ENCODE measurements at places on chromosomes 12 and 14.
A peak's percentile ranks its signal among the peaks of the same experiment; 100 is the strongest.

- no peak for DNase-seq
These were observed 17.5 kb upstream of the ATF1 start for GRCh38 chr12:50746431-50746830.

- no peak for DNase-seq
These were observed 841 bp downstream of the GLI1 start for GRCh38 chr12:57460468-57460784.

DNA sequence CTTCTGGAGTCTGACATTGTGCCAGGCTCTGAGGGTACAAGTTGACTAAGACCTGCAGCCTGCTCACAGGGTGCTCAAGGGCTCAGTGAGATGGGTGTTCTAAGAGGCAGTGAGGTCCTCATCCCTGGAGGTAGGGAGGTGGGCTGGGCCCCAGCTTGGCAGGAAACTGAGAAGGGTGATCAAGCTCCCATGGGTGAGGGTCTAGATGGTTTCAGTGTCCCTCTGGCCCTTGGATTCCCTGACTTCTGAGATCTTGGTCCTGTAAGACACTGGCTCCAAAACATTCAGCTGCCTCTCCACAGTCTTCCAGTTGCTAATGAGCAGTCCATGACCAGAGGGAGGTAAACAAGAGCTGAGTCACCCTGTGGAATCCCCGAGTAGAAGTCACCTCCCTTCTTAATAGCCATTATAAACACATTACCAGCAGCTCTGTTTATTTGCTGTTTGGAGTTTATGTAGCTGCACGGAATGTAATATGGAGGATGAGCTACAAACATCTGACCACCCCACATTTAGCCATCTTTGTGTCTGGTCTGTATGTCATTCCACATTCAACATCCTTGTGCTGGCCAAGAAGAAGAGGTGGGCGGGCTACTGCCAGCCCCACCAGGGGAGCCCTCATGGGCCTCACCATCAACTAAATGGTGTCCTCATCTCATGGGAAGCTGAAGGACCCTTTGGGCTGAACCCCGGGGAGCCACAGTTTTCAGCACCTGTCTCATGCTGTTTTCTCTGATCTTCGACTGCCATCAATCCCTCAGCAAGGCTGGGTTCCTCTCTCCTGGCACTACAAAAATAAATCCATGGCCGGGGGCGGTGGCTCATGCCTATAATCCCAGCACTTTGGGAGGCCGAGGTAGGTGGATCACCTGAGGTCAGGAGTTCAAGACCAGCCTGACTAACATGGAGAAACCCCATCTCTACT is 37.2 kb upstream of the BDKRB2 start:
- peak; percentile 12 for DNase-seq

GRCh38 chr12:109818905-109819500 is 14.2 kb downstream of the TRPV4 start:
- no peak for DNase-seq

DNA sequence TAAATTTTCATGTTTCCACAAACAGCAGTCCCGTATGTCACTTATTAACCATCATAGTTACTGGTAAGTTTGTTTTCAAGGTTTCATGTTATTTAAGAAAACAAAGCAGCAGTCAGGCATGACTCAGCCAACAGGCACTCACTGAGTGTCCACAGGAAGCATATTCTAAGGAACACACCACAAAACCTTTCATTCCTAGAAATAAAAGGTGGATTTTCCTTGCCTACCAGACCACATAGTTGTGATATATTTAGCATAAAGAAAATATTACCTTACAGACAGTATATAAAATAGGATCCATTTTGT is 143.3 kb upstream of the AVPR1A start:
- DNase-seq = no peak

DNA sequence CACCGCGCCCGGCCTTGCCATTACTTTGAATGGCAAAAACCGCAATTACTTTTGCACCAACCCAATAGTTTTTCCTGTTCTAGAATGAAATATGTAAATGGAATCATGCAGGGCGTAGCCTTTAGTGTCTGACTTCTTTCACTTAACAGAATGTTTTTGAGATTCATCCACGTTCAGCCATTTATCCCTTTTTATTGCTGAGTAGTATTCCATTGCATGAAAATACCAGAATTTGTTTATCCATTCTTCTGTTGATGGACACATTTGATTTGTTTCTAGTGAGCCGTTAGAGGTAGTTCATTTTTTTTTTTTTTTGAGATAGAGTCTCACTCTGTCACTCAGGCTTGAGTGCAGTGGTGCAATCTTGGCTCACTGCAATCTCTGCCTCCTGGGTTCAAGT is 90.6 kb downstream of the SLC25A47 start:
- DNase-seq = no peak

DNA sequence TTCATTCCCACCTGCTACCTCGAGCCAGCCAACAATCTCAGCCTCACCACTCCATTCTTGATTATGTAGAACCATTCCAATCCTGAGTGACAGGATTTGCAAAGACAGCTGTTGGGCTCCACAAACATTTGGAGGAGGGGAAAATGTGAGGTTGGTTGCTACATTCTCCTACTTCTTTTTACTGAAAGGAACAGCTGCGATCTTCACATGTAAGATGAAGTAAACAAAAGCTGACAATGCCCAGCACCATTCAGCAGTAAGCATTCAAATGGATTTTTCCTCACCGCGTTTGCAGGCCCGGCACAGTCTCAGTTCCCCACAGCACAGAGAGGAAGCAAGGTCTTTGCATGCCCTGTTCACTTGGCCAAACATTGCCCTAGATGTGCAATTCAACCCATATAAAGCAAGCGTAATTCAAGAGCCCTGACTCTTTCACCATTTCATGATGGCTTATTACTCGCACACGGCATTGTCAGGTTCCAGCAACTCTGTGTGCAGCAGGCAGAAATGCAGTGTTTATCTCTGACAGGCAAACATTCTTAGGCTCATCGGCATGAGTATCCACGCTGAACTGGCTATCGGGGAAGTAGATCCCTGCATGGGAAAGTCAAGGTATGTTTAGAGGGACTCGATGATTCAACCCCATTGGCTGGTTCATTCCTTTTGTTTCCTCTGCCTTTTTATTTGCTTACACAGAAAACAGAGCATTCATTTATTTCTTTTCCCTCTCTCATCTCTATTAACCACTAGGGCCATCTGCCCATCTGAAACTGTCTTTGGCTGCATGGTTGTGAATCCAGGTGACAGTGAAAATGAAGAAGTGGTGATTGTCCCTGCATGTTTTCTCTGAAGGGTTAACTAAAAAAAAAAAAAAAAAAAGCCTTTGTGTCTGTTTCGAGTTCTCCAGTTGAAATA is 236.1 kb upstream of the PLEKHG7 start:
- peak; percentile 43 for DNase-seq

GRCh38 chr12:130875193-130875592 is 3.3 kb downstream of the RAN start:
- no peak for DNase-seq

- DNase-seq = no peak
These were observed 9.0 kb downstream of the BCL11B start for GRCh38 chr14:99262977-99263448.

DNA sequence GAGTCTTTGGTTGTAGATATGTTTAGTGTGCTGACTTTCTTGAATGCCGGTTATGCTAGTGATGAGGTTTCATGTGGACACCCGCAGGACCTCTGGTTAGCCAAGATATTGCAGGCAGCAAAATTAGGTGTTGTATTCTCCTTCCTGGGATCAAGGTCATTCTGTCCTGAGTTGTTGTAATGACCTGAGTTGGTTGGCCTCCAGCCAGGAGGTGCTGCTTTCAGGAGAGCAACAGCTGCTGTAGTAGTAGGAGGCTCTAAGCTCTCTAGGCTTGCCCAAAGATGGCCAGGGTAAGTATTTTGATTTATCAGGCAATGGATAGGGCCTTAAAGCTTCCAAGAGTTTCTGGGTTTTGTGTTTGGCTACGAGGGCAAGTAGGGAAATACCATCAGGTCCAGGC is 56.0 kb upstream of the BDKRB2 start:
- no peak for DNase-seq

GRCh38 chr14:35969310-35969709 is 143.2 kb downstream of the BRMS1L start:
- DNase-seq = no peak

GRCh38 chr14:76514213-76514998 is 138.5 kb downstream of the ESRRB start:
- no peak for DNase-seq

DNA sequence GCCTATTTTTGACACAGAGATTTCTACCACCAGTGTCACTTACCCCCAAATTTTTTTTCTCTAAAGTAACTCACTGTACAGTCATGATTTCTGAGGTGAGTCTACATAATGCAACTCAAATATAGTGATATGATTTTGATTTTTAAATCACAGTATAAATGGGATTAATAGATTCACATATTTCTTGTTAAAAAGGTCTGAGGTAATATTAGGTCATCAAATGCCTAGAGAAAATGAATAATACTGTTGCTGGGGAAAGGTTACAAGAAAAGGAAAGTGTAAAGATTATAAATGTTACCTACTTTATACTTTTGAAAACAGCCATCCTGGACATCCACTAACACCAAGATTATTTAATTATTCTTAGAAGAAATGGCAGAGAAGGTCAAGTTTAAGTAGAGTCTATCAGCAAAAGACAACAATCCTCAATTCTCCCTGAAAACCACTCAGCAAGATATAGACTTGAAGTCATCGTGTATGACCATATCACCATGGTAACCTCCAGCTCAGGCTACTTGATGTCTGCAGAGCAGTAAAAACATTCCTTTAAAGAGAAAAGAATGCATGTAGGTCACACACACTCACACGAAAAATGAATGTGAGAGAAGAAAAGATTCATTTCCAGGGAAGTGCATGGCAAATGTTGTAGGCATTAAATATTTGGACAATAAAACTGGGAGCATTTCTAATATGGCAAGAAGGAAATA is 58.7 kb downstream of the CCDC59 start:
- DNase-seq = peak; percentile 4

DNA sequence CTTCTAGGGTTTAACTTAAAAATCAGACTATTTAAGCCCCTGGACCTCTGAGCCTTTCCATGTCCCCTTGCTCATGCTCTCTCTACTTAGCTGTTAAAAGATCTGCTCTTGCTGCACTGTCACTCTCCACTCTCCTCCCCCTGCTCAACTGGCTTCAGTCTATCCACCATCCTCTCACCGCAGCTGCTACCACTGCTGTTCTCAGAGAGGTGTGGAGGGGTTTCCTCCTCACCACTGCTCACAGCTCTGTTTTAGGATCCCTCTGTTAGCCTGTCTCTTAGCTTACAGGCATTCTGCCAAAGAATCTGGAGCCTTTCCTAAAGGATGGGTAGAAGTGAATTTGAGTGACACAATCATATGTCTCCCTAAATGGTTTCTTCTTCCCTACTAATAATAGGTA is 43.7 kb upstream of the ATP2B1 start:
- no peak for DNase-seq

DNA sequence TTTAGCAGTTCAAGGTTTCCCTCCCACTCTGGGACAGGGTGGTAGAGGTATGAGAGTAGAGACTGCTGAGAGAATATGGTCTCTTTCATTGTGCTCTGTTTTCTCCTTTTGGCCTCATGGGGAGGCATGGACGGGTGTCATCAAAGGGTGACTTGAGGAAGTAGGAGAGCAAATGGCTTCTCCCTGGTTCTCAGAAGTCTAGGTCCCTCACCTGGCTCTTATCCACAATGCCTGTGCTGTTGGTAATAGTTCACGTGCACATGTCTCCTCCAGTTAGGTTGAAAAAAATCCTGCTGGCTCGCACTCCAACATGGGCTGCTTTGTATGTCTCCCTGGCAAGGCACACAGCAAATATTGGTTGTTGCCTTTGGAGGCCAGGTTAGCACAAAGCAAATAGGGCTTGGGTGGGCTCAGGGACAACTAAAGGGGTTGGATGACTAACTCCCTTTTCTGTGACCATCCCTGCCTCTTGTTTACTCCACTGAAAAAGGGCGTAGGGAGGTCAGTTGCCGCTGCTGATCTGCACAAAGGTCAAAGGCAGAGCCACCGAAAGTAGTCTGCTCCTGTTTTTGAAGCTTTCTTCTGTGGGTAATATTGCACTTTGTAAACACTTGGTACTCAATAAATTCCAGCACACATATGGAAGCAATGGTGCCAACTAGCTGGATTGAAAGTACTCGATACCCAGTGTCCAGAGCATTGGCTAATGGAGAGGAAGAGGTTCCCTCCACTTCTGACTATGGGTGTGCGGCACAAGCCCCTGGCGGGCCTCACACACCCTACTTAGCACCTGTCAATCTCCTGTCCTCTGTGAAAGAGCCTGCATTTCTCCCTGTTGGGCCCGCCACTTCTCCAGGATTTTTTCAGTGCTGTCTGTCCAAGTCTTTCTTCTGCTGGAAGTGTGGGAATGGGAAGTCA is 121.8 kb downstream of the SLC38A6 start:
- DNase-seq = no peak

DNA sequence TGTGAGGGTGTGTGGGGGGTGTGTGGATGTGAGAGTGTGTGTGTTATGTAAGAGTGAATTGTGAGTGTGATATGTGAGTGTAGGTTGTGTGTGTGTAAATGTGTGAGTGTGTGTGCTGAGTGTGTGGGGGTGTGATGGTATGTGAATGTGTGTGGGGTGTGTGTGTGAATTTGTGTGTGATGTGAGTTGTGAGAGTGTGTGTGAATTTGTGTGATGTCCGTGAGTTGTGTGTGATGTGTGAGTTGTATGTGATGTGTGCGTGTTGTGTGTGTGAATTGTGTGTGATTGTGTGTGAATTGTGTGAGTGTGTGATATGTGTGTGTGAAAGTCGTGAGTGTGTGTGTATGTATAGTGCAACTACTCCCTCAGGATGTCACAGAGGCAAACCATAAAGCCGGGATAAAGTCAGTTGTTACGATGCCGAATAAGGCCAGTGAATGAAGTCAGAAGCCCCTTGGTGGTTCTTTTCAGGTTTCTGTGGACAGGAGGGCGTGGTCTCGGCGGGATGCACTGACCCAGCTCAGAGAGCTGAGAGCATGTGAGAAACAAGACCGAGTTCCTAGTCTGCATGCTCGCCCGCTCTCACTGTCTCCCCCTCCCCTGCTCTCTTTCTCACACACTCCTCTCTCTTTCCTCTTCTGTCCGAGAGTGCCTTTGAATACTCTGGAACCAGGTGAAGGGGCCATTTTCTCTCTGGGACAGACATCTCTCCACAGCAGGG is 71.8 kb upstream of the MAX start:
- no peak for DNase-seq

GRCh38 chr12:53950789-53951576 is 3.7 kb upstream of the HOXC12 start:
- DNase-seq = no peak

DNA sequence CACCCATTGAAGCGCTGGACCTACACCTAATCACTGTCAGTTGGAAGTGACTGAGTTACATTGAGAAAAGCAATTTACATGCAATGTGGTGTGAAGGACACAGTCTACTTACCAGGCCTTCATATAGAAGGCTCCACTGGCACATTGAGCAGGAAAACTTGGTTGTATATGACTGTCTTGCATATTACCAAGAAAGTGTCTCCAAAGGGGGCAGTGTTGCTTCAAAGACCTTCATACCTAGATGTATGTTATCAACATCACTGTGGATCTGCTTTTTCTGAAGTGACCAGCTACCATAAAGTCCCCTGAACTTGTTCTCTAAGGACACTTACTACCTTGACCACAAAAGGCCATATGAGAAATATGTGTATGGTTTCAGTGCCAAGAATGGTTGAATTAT is 64.1 kb downstream of the NELL2 start:
- DNase-seq = no peak

- no peak for DNase-seq
These were observed 51.7 kb upstream of the RASSF8 start for GRCh38 chr12:25906651-25907340.

Data from NCI-H146 (cell line).